ENCODE measurements at places on chromosomes 4 and X.
A peak's percentile ranks its signal among the peaks of the same experiment; 100 is the strongest.

DNA sequence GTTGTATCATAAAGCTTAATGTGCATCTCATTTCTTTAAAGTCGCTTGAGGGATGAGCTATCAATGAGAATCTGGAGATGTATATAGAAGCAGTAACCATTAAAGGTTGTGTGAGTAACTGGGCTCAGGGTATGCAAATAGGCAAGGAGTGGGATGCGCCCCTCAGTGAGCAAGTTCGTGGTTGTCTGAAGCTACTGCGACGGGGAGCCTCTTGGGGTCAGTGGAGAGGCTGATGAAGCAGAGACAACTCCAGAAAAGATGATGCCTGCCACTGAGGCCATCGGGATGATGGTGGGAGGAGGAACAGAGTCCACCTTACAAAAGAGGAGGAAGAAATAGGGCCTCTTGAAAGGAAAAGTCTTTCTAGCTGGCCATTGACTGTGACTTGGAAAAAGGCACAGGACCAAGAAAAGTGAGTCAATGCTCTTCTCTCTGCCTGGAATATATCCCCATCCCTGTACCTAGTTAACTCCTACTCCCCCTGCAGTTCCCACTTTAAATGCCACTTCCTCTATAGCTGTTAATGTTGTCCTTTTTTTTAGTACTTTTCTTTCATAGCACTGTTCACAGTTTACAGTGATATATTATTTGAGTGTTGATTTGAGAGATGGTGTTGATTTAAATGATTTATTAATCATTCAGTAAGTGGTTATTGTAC, 51.4 kb upstream of the LSM6 start:
- H3K4me1 ChIP-seq = no peaks in the 10 kb centered on the region
- no peak overlapping the region for H3K4me3 ChIP-seq
- no peak for DNase-seq
- H3K36me3 ChIP-seq = no peaks in the 10 kb centered on the region
- H3K27ac ChIP-seq = no peak overlapping the region
- H3K27me3 ChIP-seq = no peaks in the 10 kb centered on the region

DNA sequence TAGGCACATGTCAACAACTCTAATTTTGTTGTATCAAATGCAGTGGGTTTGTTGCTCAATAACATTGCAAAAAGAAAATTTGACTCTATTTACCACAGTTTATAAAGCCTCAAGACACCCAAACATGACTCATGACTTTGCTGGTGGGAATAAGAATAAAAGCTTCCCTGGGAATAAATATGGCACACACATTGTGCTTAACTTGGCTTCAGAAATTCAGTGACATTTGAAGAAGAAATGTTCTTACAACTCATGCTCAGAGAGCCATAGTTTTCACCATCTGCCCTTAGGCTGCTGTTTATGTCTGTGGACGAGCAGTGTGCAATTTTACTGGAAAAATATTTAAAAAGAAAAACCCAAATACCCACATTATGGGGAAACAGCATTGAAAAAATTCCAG, 60.9 kb downstream of the SPATA18 start:
- no peak overlapping the region for H3K4me3 ChIP-seq
- no peaks in the 10 kb centered on the region for H3K27me3 ChIP-seq
- no peaks in the 10 kb centered on the region for H3K36me3 ChIP-seq
- DNase-seq = no peak
- no peak overlapping the region for H3K27ac ChIP-seq
- no peaks in the 10 kb centered on the region for H3K4me1 ChIP-seq

DNA sequence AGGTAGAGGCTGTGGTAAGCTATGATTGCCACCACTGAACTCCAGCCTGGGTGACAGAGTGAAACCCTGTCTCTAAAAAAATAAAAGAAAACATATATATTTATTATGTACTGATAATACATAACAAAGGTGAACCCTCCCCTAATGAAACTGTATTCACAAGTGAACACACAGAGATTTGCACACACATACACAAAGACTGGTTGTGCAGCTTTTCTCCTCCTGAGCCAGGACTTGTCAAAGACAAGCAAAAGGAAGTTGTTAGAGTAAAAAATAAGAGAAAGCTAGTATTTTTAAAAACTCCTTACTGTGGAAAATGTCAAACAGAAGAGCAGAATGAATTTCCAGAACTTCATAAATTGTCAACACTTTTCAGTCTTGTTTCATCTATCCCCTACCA, 1.5 kb upstream of the GRSF1 start:
- no peak for DNase-seq
- H3K27ac ChIP-seq = no peak overlapping the region
- H3K36me3 ChIP-seq = no peaks in the 10 kb centered on the region
- H3K4me3 ChIP-seq = no peak overlapping the region
- peaks cover 42% of the 10 kb centered on the region for H3K4me1 ChIP-seq

DNA sequence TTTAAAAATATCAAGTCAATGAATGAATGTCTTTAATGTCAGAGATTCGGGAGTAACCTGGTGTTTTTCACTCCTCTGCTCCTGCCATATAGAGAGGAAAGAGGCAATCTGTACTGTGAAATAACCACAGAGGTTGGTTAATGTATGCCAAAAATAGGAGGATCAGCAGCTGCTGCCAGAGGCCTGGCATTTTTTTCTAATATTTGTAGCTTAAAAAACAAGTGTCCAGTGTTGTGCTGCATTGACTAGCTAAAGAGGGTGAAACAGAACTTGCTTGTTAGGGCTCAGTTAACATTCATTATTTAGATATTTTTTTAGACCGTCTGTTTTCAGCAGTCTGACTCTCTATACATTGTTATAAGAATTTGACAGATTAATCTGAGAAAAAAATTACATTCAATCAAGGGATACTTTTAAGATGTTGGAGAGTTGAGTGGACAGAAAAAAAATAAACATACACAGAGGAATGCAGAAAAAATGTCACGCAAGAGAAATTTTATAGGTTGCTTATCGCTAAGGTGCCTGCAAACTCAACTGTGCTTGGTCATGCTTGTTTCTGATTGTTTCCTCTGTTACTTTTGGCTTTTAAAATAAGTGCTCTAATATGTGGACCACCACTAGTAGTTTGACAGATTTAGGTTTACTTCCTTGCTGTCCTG, 392.3 kb upstream of the GALNT7 start:
- no peak overlapping the region for H3K27ac ChIP-seq
- no peaks in the 10 kb centered on the region for H3K36me3 ChIP-seq
- H3K27me3 ChIP-seq = no peaks in the 10 kb centered on the region
- no peaks in the 10 kb centered on the region for H3K4me1 ChIP-seq

DNA sequence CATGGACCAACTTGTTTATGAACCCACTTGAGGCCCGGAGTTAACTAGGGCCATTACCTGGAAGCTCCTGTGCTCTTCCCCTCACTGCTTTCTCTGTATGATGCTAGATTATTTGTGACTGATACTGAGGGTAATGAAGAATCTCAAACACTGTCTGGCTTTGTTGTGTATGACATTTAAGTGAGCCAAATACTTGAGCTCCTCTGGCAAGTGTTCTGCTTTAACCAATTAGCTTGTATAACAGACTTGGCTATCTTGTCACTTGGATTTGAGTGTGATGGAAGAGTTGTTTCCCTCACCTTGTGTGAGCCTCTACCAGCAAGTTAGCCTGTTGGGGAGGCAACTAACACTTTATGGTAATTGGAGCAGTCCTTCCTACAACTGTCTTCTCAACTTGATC, 42.7 kb downstream of the CCNG2 start:
- peaks cover 29% of the 10 kb centered on the region for H3K4me1 ChIP-seq
- no peaks in the 10 kb centered on the region for H3K27me3 ChIP-seq
- H3K36me3 ChIP-seq = no peaks in the 10 kb centered on the region
- DNase-seq = no peak
- H3K27ac ChIP-seq = no peak overlapping the region

DNA sequence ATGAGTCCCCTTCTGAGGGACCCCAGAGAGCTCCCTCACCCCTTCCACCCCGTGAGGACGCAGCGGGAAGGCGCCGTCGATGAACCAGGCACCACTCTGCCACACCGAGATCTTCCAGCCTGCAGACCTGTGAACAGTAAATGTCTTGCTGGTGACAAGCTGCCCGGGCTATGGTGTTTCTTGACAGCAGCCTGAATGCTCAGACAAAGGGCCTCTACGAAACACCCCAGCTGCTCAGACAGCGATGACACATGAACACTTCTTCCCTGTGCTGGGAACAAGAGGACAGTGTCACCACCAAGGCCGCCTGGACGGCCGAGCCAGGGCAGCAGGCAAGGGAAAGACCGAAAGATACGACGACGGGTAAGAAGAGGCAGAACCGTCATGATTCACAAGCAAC, 30.6 kb upstream of the GTPBP6 start:
- H3K36me3 ChIP-seq = no peaks in the 10 kb centered on the region
- no peak overlapping the region for H3K27ac ChIP-seq
- no peak for DNase-seq
- H3K4me1 ChIP-seq = no peaks in the 10 kb centered on the region
- H3K27me3 ChIP-seq = no peaks in the 10 kb centered on the region

DNA sequence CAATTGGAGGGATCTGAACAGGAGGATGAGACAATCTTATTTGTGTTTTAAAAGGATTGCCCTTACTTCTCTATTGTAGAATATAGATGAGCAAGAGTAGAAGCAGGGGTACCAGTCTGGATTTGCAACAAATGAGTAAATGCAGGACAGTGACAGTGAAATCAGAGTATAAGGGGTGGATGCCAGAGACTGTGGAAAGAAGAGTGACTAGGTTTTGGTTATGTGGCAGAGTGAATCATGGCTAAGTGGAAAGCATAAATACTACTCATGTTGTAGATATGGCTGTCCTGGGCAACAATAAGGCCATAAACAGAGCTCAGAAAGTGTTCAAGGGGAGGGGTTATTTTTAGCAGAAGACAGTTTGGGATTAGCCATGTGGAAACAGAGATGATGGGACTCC, 6.0 kb upstream of the VSIG4 start:
- H3K4me1 ChIP-seq = peaks cover 41% of the 10 kb centered on the region
- peak overlapping the region; percentile 62 for H3K27ac ChIP-seq
- no peaks in the 10 kb centered on the region for H3K36me3 ChIP-seq
- no peaks in the 10 kb centered on the region for H3K27me3 ChIP-seq
- H3K4me3 ChIP-seq = no peak overlapping the region

DNA sequence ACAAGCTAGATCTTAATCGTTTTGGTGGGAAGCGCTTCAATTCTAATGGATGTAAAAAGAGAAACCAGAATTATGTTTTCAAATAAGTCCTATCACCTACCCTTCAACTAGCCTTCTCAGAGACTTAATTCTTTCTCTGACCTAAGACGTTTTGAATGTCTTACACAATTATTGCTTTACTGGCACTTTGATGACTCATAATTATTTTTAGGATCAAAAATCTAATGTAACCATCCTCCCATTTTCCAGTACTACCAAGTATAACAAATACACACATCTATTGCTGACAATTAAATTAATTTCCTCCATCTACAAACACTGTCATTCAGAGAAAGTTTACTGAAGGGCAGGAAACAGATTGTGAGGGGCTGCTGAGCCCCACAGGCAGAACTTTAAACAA, 108.6 kb downstream of the PPP3CA start:
- H3K36me3 ChIP-seq = no peaks in the 10 kb centered on the region

DNA sequence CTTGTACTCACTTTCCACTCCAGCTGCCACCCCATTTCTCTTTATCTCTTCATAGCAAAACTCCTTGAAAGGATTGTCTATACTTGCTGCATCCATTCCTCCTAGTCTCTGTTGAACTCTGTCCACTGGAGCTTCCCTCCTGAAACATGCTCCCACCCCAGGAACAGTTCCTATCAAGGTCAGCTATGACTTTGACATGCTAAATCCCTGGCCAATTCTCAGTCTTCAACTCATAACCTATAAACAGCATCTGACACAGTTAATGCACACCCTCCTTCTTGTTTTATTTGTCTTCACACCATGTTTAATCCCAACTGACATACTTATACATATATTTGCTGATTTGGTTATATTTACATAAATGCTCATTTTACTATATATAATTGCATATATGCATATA, 47.8 kb downstream of the SPARCL1 start:
- no peaks in the 10 kb centered on the region for H3K36me3 ChIP-seq
- no peak overlapping the region for H3K27ac ChIP-seq
- H3K27me3 ChIP-seq = no peaks in the 10 kb centered on the region
- no peak overlapping the region for H3K4me3 ChIP-seq
- H3K4me1 ChIP-seq = no peaks in the 10 kb centered on the region
- DNase-seq = no peak

GRCh38 chrX:24153178-24153795, 3.8 kb downstream of the ZFX start:
- no peaks in the 10 kb centered on the region for H3K36me3 ChIP-seq
- no peak overlapping the region for H3K4me3 ChIP-seq
- no peaks in the 10 kb centered on the region for H3K27me3 ChIP-seq
- H3K27ac ChIP-seq = peak overlapping the region; percentile 71
- H3K4me1 ChIP-seq = peaks cover 43% of the 10 kb centered on the region

GRCh38 chrX:20637351-20637750, 370.6 kb upstream of the RPS6KA3 start:
- no peaks in the 10 kb centered on the region for H3K27me3 ChIP-seq
- H3K4me3 ChIP-seq = no peak overlapping the region
- no peaks in the 10 kb centered on the region for H3K4me1 ChIP-seq
- H3K27ac ChIP-seq = no peak overlapping the region
- no peaks in the 10 kb centered on the region for H3K36me3 ChIP-seq

DNA sequence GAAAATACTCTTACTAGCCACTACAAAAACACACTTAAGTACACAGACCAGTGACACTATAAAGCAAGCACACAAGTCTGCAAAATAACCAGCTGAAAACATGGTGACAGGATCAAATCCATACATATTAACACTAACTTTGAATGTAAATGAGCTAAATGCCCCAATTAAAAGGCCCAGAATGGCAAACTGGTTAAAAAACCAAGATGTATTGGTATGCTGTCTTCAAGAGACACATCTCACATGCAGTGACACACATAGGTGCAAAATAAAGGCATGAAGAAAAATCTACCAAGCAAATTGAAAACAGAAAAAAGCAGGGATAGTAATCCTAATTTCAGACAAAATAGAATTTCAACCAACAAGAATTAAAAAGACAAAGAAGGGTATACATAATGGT, 10.9 kb downstream of the PF4 start:
- no peaks in the 10 kb centered on the region for H3K27me3 ChIP-seq
- no peak for DNase-seq
- no peak overlapping the region for H3K4me3 ChIP-seq
- H3K27ac ChIP-seq = no peak overlapping the region
- H3K36me3 ChIP-seq = no peaks in the 10 kb centered on the region

- H3K27me3 ChIP-seq = no peaks in the 10 kb centered on the region
- DNase-seq = no peak
- H3K4me3 ChIP-seq = no peak overlapping the region
- no peaks in the 10 kb centered on the region for H3K36me3 ChIP-seq
Measured at GRCh38 chrX:108511721-108512120, 72.1 kb downstream of the COL4A5 start.

- H3K4me3 ChIP-seq = no peak overlapping the region
- no peaks in the 10 kb centered on the region for H3K4me1 ChIP-seq
- DNase-seq = no peak
- no peaks in the 10 kb centered on the region for H3K27me3 ChIP-seq
Measured at GRCh38 chrX:46200413-46200812, 344.8 kb downstream of the ZNF674 start.
